Occipital lobe (tissue), 3 donors: ENCODE measurements at places on chromosomes 16 and 17.

DNA sequence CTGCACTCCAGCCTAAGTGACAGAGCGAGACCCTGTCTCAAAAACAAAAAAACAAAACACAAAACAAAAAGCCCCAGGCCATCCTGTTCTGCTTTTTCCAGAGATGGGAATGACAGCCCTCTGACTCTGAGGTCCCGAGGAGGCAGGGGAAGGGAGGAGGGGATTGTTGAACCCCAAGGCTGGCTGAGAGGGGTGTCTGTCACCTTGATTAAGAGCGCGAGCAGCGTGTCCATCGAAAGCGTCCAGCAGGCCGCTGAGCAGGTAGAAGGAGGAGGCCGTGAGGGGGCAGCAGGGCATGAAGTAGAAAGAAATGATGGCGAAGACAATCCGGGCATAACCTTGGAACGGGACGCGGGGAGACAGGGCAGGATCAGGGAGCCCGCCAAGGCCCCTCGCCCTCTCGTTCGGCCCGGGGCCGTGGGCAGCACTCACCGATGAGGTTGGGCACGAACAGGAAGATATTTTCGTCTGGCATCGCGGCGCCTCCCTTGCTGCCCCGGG lies 593 bp downstream of the CDIPT start:
- no peak for DNase-seq

- no peak for DNase-seq
These were observed 1.0 kb upstream of the SIRT7 start for GRCh38 chr17:81918832-81919545.

DNA sequence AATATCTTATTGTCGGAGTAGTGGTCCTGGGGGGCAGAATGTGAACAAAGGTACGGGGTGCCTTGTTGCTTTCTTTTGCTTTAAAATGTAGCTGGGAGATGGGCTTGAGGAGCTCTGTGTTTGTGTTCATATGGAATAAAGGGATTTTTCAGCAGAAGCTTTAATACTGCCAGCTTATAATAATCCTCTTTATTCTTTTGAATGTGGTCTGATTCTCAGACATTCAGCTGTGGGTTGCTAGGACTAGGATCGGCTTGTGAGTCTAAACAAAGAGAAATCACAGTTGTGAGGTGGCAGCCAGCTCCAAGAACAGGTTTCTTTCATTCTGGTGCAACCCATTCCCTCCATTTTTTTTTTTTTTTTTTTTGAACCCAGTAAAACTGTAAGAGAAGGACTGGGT lies 7.2 kb downstream of the MRPL58 start:
- no peak for DNase-seq

GRCh38 chr17:57110152-57110542 lies 25.1 kb downstream of the AKAP1 start:
- DNase-seq: no peak

DNA sequence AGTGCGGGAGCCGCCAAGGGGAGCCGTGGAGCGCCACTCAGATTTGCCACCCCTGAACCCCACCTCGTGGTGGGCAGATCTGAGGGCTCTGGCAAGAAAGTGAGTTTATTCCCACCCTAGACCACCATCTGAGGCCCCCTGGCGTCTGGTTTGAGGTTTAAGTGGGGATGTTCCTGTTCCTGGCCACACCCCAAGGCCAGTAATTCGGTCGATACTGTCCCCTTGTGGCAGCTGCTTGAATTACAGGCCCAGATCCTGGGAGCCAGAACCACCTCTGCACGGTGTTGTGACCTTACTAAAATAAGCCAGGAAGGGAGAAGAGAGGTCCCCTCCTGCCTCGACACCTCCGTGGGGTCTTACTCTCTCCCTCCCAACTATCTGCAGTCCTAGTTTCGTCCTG lies 3.3 kb upstream of the LAT start:
- DNase-seq: no peak

GRCh38 chr16:11060842-11061241 lies 116.5 kb downstream of the CLEC16A start:
- DNase-seq: no peak

DNA sequence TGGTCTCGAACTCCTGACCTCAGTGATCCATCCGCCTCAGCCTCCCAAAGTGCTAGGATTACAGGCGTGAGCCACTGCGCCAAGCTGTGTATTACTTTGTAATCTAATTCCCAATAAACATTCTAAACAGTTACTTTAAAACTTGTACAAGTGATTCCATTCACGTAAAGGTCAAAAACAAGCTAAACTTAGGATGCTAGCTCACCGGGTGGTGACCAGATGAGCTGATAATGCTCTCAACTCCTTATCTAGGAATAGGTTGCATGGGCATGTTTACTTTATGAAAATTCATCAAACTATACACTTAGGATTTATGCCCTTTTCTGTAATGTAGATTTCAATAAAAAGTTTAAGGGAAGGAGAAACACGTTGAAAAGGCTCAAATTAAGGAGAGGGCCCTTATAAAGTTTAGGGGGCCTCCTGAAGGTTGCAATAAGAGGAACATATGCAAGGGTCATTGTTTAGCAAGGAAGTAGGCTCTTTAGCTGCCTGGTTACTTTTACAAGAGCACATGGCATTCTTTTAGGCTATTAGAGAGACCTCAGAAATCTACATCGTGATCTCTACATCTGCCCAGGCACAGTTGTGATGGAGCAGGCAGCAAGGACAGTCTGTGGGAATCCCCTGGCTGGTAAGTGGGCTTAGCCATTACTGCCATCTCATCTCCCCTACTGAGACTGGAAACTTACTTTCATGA lies 13.3 kb downstream of the CDR2 start:
- DNase-seq: no peak

DNA sequence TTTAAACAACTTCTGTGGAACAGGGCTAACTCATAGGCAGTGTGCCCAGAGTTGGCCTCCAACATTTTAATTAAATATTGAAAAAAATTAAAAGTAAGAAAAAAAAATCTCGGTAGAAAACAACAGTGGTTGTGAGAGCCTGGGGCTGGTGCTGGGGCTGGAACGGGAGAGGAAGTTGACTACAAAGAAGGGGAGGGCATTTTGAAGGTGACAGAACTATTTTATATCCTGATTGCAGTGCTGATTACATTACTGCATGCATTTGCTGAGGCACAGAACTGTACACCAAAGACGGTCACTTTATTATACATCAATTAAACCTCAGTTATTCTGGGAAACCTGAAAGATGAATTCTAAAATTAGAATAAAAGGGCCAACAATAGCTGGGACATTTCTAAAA lies 142.5 kb downstream of the PARN start:
- no peak for DNase-seq
